Left kidney (tissue), 8 donors: ENCODE measurements at places on chromosomes 12 and 14. TPM values are rescaled to one million over a fixed set of nuclear protein-coding genes. Genes with fewer than 3 reads are reported as not detected.

GRCh38 chr12:14256121-14256520, 109.4 kb upstream of the ATF7IP start:
- no peak for DNase-seq

GRCh38 chr14:37665479-37665878, 70.0 kb downstream of the TTC6 start:
- DNase-seq, result no peak

DNA sequence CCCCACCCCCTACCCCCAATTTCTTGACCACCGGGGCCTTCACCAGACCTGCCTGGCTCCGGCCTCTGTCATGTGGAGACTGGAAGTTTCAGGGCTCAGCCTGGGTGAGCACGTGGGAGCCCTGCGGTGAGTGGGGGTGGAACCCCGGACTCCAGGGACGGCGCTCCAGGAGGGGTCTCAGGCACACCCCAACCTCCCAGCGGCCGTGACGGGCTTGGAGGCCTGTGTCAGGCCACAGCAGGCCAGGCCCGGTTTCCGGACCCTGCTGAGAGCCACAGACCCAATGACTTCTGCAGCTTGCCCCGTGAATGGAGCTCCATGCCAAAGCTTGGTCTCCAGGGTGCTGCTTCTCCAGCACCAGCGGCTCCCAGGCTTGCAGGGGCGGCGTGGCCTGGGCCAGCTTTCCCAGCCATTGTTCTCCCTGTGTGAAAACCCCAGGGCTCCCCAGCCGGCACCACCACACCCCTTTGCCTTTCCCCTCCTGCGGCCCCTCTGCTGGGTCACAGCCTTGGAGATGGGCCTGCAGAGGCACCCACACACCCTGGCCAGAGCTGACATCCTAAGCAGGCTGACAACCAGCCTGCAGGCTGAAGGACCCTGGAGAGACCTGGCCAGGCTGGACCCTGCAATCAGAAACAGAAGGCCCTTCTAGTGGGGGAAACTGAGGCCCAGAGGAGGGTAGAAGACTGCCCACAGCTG, 186.2 kb upstream of the C14orf180 start:
- no peak for DNase-seq

The TAS2R20 gene
- 3.2 TPM for polyA plus RNA-seq

GRCh38 chr12:126742241-126742641, 1524.7 kb upstream of the TMEM132C start:
- no peak for DNase-seq

The NR4A1 gene
- 29.5 TPM for polyA plus RNA-seq

GRCh38 chr12:121228919-121229665, 19.2 kb downstream of the P2RX4 start:
- no peak for DNase-seq

The ANG gene
- polyA plus RNA-seq, result 3.3 TPM

GRCh38 chr14:53953828-53954550, 2.6 kb downstream of the BMP4 start:
- DNase-seq, result peak; percentile 43

- no peak for DNase-seq
These were observed 75.0 kb upstream of the CCDC60 start for GRCh38 chr12:119259484-119259883.

- DNase-seq, result no peak
These were observed 70.5 kb downstream of the TBC1D30 start for GRCh38 chr12:64894827-64895475.

- no peak for DNase-seq
These were observed 484.6 kb downstream of the AACS start for GRCh38 chr12:125549836-125550235.

GRCh38 chr12:132162508-132163031, 18.3 kb downstream of the NOC4L start:
- no peak for DNase-seq

DNA sequence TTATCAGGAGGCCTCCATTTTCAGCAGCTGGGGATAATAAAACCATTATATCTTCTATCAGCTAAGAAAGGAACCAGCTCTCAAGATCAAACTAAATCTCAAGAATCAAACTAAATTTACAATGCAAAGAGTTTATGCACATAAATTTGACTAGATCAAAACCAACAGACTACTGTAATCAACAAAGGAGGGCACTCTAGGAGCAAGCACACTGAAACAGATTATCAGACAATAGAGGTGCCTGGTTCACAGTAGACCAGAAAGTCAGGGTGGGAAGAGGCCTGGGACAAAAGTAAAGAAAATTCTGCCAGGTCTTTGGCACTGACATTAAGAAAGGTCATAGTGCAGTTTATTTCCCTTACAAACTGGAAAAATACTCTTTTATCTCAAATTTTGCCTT, 61.0 kb downstream of the HECTD4 start:
- no peak for DNase-seq

GRCh38 chr12:57166971-57167371, 19.6 kb upstream of the LRP1-AS start:
- no peak for DNase-seq

The ARID2 gene
- 49.7 TPM for polyA plus RNA-seq

GRCh38 chr12:62533087-62533754, 66.6 kb downstream of the MON2 start:
- no peak for DNase-seq

- no peak for DNase-seq
These were observed 8.5 kb downstream of the TMEM233 start for GRCh38 chr12:119601877-119602733.

The CLEC1B gene
- 0.43 TPM for polyA plus RNA-seq

DNA sequence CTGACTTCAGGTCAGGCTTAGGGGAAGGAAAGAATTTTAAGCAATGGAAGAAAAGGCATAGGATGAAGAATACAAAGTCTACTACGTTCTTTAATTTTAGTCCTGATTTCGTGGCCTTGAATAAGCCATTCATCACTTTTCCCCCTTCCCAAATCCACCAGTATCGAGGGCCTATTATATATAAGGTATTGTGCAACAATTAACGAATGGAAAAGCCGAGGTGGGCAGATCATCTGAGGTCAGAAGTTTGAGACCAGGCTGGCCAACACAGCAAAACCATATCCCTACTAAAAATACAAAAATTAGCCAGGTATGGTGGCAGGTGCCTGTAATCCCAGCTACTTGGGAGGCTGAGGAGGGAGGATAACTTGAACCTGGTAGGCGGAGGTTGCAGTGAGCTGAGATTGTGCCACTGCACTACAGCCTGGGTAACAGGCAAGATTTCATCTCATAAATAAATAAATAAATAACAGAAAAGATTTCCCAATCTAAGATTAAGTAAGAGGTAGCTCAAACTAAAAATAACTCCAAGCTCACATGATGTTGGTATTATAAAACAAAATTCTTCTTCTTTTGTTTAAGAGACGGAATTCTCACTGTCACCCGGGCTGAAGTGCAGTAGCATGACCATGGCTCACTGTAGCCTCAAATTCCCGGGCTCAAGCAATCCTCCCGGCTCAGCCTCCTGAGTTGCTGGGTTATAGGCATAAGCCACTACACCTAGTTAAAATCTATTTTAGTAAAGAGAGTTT, 58.3 kb upstream of the NR2C1 start:
- no peak for DNase-seq
